ENCODE measurements at places on chromosomes 5 and 9. TPM values are rescaled to one million over a fixed set of nuclear protein-coding genes. Genes with fewer than 3 reads are reported as not detected.

MARCHF11 gene
- not detected for total RNA-seq

RPP25L gene
- 31.6 TPM for total RNA-seq

MZB1 gene
- 819 TPM for total RNA-seq

SHLD3 gene
- 4.3 TPM for total RNA-seq

CCL21 gene
- not detected for total RNA-seq
